HEK293T (cell line): ENCODE measurements at places on chromosomes 1 and 21.

DNA sequence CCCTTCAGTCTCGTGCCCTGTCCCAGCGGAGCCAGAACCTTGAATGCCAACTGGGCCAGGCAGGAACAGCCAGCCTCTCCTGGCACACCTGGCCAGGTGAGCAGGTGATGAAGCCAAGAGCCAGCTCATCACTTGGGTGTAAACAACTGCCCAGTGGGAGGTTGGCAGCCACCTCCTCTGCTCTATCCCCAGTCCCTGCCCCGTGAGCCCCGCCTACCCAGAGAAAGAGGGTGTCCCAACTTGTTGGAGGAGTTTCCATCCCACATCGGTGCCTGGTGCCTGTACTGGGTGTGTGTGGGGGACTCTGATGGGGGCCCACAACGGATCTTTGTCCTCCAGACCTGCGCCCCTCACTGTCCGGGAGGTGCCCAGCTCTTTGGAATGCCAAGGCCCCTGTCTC lies 17.8 kb upstream of the FAM131C start:
- DNase-seq = no peak

DNA sequence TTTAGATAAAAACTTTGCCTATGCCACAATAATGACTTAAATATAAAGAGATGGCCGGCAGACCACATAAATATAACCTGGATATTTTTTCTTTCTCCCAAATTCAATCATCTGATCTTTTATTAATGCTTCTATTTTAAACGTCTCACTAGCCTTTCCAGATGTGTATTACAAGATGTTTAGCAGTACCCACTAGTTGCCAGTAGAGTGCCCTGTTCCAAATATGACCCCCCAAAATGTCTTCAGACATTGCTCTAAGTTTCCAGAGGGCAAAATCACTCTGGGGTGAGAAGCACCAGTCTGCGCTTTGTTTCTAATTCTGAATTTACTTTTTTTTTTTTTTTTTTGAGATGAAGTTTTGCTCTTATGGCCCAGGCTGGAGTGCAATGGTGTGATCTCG lies 268.1 kb downstream of the GRIK1 start:
- no peak for DNase-seq

- no peak for DNase-seq
Measured at GRCh38 chr1:10583641-10584040, 108.9 kb downstream of the PEX14 start.

GRCh38 chr1:15288173-15288926 lies 41.3 kb downstream of the FHAD1 start:
- no peak for DNase-seq

GRCh38 chr1:228828151-228828550 lies 92.9 kb downstream of the RHOU start:
- DNase-seq = no peak

DNA sequence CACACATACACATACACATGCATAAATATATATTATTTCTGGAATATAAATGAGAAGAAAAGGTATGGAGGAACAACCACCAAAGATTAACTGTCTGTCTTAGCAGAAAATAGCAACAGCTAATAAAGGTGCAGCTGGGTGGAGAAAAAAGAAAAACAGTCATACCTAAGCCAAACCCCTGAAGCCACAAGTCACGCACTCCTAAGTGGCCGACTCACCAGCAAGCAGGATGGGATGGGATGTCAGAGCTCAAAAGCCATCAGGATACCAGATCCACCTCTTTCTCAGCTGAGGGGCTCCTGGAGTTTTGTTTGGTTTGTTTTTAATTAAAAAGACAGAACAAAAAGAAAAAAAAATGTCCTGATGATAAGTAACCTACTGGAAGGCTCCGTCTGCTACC lies 64.7 kb upstream of the HIVEP3 start:
- DNase-seq = no peak

DNA sequence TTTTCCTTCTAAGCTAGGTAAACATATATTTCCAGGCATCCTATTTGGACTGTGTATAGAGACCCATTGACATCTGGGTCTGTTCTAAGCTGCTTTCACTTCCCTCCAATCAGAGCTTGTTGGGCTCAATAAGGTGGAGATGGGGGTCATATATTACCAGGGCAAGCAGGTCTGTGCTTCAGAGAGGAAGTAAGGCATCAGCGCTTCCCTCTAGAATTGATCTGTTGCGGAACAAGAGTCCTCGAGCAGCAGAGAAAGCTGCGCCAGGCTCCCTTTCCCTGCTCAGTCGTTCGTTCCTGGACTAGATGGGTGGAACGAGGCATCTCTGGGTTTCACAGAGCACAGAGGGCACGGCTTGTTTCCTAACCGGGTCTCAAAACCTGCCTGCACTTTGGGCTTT lies 63.5 kb downstream of the DISC1 start:
- no peak for DNase-seq
